ENCODE measurements at places on chromosomes 2 and 18.

DNA sequence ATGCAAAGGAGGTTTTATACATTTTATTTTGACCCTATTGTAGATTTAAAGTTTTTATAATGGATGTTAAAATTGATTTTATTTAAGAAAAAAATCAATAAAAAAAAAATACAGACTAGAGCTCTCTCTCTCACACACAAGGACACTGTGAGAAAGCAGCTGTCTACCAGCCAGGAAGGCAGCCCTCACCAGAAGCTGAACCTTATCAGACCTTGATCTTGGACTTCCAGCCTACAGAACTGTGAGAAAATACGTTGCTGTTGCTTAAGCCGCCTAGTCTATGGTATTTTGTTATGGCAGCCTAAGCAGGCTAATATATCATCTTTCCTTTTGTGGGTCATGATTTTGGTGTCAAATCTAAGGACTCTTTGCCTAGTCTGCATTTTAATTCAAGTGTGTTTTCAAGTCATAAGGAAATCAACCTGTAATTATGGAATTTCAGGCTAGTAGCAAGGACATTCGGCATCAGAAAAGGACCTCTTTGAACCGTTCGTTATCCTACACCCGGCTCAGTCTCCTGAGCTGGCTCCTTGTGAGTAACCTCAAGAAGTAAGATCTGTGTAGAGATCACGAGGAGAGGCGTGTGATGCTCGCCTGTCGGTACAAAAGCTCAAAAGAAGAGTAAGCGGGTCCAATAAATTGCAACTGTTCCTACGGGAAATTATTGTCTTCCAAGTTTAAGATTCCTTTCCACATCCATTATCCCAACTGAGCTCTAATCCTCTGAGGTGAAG is 98.2 kb downstream of the PDCL3 start:
- no peak for DNase-seq

DNA sequence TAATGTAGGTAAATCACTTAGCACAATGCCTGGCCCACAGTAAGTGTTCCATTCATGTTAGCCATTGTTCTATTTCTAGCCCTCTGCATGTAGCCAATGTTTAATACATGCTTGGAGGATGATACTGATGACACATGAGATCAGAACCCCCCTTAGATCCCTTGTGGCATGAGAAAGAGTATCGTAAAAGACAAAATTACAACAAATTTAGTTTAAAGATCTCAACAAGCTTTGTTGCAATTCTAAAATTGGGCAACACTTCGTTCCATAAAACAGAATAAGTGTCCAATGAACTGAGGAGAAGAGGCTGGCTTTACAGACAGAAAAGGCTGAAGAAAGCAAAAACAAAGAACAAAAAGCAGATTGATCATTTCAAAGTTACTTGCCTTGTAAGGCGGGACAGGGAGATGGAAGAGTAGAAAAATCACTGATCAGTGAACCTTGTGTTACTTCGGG is 148.7 kb upstream of the SLC1A4 start:
- no peak for DNase-seq

DNA sequence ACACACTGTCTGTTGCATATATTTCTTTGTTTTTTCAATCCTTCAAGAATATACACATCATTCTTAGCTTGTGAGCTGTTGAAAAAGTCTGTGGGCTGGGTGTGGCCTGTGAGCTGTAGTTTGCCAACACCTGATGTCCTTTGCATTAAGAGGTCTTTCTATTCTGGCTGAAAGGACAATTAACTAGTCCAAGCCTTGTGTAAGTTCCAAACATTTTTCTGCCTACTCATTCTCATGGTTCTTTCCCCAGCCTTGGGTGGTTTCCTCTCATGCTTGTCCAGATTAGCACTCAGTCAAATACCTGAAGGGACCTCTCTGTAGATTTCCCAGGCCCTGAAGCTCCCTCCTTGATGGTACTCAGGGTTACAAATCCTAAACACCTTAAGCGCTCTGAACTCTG is 57.8 kb upstream of the NABP1 start:
- no peak for DNase-seq

GRCh38 chr18:905948-906415 is 1.3 kb downstream of the ADCYAP1 start:
- DNase-seq, result no peak

GRCh38 chr2:95231723-95232122 is 24.4 kb downstream of the ZNF892 start:
- peak; percentile 73 for DNase-seq

- no peak for DNase-seq
Observed at GRCh38 chr2:72998724-72999123, 72.8 kb downstream of the SFXN5 start.

DNA sequence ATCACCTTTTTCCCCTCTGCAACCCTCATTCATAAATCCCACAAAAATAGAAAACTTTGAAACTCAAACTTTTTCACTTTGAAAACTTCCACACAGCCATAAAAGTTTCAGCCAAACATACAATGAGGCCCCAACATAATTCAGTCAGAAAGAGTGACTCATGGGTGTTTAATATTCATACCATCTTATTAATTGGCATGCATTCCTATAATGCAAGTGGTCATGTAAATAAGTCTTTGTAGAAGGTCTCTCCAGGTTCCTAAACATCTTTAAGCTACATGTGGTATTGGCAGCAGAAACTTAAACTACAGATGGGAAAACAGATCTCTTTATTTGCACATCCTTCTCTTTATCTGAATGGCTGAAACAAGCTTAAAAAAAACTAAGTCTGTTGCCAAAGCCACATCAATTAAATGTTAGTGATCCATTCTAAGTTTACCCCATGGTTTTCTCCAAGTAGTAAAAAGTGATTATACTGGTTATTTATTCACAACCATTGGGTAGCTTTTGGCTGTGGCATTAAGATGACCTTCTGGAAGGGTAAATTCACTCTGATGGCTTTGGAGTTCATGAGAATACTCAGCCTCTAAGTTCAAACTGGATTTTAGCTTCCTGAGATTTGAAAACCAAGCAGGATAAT is 70.2 kb upstream of the LYPD1 start:
- DNase-seq, result no peak

- no peak for DNase-seq
Observed at GRCh38 chr2:8230466-8230865, 451.4 kb upstream of the ID2 start.

GRCh38 chr2:184304006-184304405 is 294.3 kb upstream of the ZNF804A start:
- DNase-seq, result no peak

GRCh38 chr2:234457421-234457820 is 39.5 kb downstream of the ARL4C start:
- DNase-seq, result no peak

- DNase-seq, result no peak
Observed at GRCh38 chr2:19321946-19322345, 36.5 kb downstream of the OSR1 start.

GRCh38 chr2:101794141-101794540 is 96.6 kb downstream of the MAP4K4 start:
- DNase-seq, result no peak

- DNase-seq, result no peak
Observed at GRCh38 chr18:21433436-21433835, 167.1 kb downstream of the ESCO1 start.

- no peak for DNase-seq
Observed at GRCh38 chr2:144405982-144406788, 113.7 kb downstream of the ZEB2 start.

GRCh38 chr18:12092398-12093229 is 1.0 kb upstream of the ANKRD62 start:
- peak; percentile 56 for DNase-seq

- DNase-seq, result no peak
Observed at GRCh38 chr2:105396254-105397024, 2.4 kb downstream of the FHL2 start.

DNA sequence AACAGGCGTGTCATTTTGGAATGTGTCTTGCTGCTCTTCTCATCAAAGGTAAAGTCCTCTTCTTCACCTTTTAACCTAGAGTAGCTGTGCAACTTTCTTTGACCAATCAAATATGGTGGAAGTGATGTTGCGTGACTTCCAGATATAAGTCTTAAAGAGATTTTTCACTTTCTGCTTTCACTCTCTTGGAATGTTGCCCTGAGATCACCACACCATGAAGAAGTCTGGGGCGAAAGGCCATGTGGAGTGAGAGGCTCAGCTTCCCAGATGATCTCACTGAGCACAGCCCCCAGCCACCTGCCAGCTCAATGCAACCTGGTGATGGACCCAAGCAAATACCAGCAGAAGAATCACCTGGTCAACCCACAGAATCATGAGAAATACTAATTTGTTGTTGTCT is 7.1 kb upstream of the GALNT3 start:
- no peak for DNase-seq

DNA sequence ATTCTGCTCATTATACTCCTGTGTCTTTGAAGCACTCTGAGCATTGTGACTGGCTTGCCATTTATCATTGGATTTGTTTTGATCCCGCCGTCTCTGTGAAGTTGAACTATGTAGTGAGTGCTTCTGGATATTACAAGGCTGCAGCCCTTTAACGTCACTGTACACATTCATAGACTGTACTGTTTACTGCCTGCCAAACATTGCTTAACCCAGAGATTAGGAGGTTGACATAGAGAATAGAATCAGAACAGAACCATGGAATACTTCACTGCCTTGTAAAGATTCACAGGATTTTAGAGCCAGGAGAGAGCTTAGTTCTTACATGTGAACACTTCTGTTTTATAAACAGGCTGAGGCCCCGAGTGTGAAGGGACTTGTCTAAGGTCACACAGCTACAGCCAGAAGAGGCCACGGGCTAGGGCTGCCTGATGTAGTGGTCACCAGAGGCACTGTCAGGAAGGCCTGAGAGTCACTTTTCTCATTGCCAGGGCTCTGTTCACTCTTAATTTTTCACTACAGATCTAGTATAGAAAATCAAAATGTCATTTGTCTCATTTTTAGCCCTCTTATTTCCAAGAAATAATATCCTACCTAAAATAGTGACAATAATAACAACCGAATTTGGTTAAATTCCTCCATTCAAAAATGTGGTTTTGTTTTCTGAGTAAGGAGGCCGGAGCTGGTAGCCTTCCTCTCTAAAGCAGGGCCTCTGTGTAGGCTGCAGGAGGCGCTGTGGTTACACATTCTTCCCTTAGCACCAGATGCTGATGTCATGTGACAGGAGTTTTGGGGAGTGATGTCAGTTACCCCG is 87.9 kb downstream of the UGGT1 start:
- peak; percentile 56 for DNase-seq

- peak; percentile 49 for DNase-seq
Observed at GRCh38 chr2:5695654-5696403, 3.6 kb downstream of the SOX11 start.

- DNase-seq, result no peak
Observed at GRCh38 chr2:144595279-144595678, 75.4 kb upstream of the ZEB2 start.

DNA sequence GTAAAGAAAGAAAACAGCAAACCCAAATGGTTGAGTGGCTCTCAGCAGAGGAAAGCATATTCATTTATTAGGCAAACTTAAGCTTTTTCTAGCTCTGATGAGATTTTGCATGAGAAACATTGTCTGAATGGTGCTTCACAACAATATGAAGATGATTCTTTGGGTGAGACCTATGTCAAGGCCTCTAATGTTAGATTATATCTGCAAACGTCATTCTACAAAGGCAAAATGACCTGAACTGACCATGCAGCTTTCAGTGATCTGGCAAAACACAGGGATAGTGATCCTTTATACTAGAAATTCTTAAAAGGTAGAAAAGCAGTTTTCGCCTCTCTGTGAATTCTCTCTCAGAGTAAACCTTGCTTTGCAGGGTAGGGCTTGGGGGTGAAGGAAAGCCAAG is 11.7 kb downstream of the RHBDD1 start:
- DNase-seq, result no peak

- DNase-seq, result no peak
Observed at GRCh38 chr2:10581021-10581420, 108.8 kb downstream of the NOL10 start.

DNA sequence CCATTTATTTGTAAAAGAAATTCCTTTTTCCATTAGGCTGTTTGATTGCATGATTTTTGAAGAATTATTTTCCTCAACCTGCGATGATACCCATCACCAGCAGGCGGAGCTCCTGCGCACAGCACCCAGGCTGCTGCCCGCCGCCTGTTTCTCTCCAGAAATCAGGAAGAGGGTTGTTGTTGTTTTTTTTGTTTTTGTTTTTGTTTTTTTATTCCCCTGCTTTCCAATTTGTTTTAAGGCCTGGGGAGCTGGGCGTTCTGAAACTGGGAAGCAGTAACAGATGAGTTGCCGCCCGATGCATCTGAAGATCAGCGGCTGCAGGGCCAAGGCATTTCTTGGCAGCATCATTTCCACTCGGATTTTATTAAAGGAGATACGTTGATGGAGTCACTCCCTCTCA is 132.1 kb downstream of the MBP start:
- peak; percentile 11 for DNase-seq

- DNase-seq, result no peak
Observed at GRCh38 chr18:62026586-62026985, 133.8 kb upstream of the RNF152 start.

GRCh38 chr2:47640356-47640755 is 142.6 kb upstream of the MSH6 start:
- DNase-seq, result no peak

- DNase-seq, result no peak
Observed at GRCh38 chr2:76752506-76752905, 769.7 kb downstream of the LRRTM4 start.

DNA sequence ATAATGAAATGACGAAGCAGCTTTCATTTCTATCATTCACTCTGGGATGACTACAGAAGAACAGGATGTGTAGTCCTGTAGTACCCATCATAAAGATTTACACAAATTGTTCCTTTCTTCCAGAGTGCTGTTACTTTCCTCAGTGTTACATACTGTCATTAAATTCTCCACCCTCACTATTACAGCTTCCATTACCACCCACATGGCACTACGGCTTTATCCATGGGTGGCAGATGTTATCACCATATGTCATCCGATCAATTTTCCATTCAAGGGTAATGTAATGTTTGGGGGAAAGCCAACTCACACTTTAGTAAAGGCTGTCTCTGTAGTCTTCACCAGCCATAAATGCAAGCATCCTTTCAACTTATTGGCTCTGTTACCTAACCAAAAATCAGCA is 7.1 kb upstream of the CSRNP3 start:
- DNase-seq, result peak; percentile 43

DNA sequence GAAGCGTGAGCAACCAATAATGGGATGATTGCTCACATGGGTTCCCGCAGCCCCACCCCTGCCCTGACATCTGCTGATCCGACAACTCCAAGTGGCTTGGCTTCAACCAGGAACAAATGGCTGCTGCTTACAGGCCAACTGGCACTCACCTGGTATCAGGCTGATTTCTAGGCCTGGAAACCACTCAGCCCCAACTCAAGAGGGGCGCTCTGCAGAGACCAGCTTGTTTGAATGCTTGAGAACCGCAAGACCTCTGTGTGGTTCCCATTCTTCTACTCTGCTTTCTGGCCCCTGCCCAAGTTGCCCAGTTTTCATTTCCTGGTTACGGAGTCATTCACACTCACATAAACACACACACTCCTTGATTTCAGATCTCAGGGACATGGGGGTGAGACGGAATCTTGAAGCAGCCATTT is 52.0 kb downstream of the TNP1 start:
- peak; percentile 42 for DNase-seq
